C1 segment of cervical spinal cord (tissue), 14 donors: ENCODE measurements at places on chromosomes 16 and 17.

GRCh38 chr16:87765473-87765775 lies 362 bp downstream of the KLHDC4 start:
- peak; percentile 50 for DNase-seq

DNA sequence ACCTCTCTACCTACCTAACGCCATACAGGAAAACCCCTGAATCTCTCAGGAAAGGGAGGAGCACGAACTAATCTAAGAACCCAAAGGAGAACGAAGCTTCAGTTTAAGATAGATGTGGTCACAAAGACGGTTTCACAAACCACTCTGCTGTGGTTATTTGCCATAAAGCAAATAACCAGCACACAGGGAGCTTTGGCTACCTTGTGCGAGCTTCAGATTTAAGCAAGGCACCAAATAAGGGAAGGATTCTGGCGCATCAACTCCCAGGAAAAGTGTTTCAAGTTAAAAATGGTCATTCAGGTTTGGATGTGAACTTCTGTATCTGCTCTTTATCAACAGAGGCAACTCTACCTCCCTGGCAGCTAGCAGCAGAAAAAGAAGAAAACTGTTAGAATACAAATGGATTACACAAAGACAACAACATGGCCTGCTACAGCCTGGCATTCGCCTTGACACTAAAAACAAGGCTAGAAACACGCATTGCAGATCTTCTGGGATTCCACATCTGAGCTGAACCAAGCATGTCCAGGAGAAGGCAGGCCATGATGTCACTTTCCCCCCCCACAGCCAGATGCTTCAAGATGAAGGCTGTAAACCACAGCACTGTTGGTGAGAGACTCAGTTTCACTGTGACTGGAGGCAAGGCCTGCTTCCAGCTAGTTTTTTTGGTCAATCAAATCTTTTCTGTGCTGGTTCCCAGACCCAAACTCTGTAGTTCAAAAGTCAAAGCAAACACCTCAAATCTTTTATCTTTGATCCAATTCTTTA lies 43.6 kb downstream of the SMG6 start:
- DNase-seq: no peak

DNA sequence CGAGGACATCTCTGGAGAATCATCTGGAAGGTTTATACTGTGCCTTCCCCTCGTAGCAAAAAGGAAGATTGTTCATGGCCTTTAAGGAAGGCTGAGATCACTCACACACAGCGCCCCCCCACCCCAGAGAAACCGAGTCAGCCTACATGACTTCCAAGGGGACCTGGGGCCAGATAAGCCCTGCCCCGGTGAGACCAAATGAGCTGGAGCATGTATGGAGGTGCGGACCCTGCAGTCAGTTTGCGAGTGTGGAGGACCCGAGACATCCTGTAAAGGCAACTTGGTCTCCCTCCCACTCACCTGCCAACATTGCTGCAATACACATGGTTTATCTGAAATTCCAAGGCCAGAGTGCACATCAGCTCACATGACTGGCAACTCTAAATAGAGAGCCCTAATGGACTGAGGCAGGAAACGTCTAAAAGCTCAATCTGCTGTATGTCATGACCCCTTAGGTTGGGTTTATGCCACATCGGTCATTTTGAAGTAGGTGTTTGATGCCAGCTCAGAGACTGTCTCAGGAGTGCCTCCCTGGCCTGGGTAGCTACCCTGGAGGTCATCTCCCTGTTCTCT lies 233.6 kb downstream of the CPPED1 start:
- no peak for DNase-seq

DNA sequence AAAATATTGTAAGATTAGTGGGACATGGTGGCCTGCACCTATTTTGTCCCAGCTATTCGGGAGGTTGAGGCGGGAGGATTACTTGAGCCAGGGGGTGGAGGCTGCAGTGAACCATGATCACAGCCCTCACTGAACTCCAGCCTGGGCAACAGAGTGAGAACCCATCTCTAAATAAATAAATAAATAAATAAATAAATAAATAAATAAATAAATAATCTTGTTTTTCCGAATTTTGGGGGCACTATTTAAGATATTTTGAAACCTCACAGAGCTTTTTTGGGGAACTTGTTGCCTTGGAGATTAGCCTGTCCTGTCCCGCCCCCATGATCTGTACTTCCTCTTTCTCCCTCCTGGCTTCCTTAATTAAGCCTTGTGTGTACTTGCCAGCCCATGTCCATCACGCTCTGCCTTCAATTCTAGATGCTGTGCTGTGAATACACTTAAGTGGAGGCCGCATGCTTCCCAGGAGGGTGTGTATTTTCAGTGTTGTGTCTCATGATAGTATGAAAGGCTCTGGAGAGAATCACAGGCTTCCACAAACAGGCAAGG lies 4.4 kb downstream of the LGALS9 start:
- DNase-seq: no peak

DNA sequence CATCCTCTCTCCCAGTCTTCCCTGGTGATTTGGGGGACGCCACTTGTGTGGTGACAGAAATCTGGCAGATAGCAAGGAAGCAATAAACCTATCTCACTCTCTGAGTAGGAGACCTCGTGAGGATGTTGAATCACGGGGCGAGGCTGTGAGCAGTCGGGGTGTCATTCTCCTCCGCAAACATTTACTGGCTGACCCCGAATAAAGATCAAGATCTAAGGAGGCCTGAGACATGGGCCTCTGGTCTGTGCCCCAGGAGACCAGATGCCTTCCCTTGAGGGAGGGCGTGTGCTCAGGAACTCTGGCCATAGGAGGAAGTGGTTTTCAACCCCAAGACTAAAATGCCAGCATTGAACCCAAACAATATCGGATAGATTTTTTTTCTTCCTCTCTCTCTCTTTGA lies 53.1 kb downstream of the FOXL1 start:
- no peak for DNase-seq

- DNase-seq: no peak
Observed at GRCh38 chr16:78642621-78643285, 543.3 kb downstream of the WWOX start.

- DNase-seq: peak; percentile 95
Observed at GRCh38 chr17:68035131-68035522, 408 bp upstream of the KPNA2 start.
